Mucosa of descending colon (tissue), 3 donors: ENCODE measurements at places on chromosomes 2 and 18. TPM values are rescaled to one million over a fixed set of nuclear protein-coding genes. Genes with fewer than 3 reads are reported as not detected.

- peak; percentile 71 for DNase-seq
Measured at GRCh38 chr2:191150600-191151330, at the start of gene STAT4. Gene STAT4, minus strand, starts transcription at chr2:191150994. Its CDS starts 2,791 bp downstream, at chr2:191148203.

- DNase-seq: peak; percentile 36
Measured at GRCh38 chr2:190554357-190555006, 20.0 kb upstream of the NEMP2 start.

- DNase-seq: no peak
Measured at GRCh38 chr2:98505971-98506664, 61.5 kb downstream of the INPP4A start.

GRCh38 chr2:9221223-9221622 lies 14.6 kb downstream of the ASAP2 start:
- no peak for DNase-seq

- no peak for DNase-seq
Measured at GRCh38 chr2:143787674-143788073, 658.5 kb downstream of the ARHGAP15 start.

UBXN4 gene
- total RNA-seq: 87.8 TPM

DNA sequence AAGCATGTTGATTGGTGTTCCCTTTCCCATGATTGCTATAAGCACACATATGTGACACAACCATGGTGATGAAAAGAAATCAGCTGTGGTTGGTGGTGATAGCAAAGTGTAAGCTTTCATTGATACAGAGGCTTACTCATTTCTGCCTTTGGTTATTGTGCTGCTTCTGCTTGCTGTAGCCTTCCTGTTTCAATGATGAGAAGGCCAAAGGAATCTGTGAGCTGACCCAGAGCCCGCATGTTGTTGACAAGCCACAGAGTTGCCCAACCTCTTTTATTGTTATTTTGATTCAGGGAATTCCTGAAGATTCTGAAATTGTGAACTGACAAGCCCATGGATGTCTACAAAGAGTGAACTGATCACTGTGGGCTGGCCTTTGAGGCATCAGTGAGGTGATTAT lies 164.4 kb downstream of the TMEFF2 start:
- DNase-seq: no peak

DNA sequence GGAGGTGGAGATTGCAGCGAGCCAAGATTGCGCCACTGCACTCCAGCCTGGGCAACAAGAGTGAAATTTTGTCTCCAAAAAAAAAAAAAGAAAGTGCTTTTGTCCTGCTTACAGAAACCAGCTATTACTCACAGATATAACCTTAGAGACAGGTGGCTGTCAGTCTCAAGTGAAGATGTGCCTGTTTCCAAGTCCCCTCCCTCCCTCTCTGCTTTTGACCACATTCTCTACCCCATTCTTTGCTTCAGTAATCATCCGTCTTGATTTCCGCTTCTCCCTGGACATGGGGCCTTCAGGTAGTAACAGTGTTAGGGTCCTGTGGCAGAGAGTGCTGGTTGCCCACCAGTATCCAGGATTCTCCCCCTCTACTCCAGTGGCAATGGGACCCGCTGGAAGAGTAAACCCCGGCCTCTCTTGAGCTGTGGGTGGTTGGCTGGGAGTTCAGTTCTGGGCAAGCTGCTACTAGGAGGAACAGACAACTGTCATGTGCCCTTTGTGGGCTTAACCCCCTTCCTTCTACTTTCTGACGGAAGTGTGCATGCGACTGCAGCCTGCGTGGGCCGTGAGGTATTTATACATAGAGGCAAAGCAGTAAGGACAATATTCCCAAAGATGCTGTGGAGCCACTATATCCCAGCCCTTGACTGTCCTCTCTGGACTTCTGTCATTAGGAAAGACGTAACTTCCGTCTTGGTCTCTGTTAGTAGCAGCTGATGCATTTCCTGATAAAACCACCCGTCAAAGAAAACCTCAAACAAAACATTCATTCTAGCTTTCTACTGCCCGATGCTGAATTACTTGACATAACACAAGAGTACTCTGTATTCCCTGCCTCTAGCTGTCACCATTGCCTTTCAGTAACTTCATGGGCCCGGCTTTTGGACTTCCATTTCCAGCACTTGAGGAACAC lies 17.8 kb downstream of the PDCL3 start:
- DNase-seq: peak; percentile 60

DNA sequence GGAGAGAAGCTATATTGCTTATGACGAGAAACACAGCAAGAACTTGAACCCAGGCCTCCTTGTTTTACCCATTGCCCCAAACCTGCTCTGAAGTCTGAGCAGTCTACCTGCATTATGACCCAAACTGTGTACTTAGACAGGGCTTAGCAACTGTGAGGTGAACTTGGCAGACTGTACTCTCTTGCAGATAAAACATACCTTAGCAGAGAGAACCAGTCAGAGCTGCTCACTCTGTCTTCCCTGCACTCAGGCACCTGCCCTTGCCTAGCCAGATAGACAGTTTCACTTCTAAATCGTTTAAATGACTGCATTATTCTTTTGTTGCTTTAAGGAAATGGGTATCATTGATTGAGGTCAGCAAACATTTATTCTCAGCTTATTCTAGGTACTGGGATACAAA lies 20.3 kb downstream of the ITPRID2 start:
- DNase-seq: no peak

DNA sequence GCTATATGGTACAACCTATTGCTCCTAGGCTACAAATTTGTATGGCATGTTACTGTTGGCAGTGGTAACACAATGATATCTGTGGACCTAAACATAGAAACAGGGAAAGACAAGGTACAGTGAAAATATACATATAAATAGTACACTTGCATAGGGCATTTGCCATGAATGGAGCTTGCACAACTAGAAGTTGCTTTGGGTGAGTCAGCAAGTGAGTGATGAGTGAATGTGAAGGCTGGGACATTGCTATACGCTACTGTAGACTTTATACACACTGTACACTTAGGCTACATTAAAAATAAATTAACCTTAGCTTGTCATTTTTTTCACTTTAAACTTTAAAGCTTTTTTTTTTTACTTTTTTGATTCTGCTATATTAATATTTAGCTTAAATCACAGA lies 500.0 kb upstream of the SETBP1 start:
- DNase-seq: no peak

DNAH6 gene
- 1.2 TPM for total RNA-seq

- no peak for DNase-seq
Measured at GRCh38 chr2:32732912-32733472, 105.1 kb downstream of the TTC27 start.

GRCh38 chr2:102509749-102510148 lies 36.7 kb downstream of the SLC9A4 start:
- no peak for DNase-seq

DNA sequence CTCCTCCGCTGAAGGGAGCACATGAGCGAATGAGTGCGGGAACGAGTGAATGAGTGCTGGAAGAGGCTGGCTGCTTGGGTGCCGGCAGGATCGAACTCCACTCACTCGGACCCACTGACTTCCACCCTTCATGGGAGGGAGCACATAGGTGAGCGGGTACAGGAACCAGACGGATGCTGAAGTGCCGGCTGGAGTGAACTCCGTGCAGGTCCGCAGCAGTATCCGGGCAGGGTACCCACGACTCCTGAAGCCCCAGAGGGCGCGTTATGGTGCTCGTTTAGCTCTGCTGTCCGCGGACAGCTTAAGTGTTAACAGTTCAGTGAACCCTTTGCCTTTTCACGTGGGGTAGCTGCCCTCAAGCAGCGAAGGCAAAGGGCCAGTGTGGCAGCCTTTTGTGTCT lies 23.2 kb downstream of the RPRM start:
- no peak for DNase-seq

DNA sequence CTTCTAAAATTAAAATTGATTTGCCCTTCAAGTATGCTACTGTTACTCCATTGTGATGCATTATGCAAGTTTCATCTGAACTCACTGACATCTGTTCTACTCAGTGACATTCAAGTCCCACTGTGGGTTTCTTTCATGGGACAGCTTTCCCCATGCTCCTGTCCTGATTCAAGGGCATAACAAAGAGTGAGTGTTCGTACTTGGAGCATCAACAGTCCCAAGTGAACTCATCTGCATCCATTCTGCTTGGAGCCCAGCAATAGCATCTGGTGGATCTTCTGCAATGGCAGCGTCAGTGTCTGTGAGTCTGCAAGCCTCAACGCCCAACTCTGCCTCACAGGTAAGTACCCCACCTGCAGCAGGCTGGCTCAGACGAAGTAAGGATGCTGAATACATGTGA lies 27.5 kb downstream of the BUB1 start:
- DNase-seq: no peak

- DNase-seq: no peak
Measured at GRCh38 chr2:161039071-161039470, 121.2 kb upstream of the TANK start.

GPBAR1 gene
- 3.3 TPM for total RNA-seq

DNA sequence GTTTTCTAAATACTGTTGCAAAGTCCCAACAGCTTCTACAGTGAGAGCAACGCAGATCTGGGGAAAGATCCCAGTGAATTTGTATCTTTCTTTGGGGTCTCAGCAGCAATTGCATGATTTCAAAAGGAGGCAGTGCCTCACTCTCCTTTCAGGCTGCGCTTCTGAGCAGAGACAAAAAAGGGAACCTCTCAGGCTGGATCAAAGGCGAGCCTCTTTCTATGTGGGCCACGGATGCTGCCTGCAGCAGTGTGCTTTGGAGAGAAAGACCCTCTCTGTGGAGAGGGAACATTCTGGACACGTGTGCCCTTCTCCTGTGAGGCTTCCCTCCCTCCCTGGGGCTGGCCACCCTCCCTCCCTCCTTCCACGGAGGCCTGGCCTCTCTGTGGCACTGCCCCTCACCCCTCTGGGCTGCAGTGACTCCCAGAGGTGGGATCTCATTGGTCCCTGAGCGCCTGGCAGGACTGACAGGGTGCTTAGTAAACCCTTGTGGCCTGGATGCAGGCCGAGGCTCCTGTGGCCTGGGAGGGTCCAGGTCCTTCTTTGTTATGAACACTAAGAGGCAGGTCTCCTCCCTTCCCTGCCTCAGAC lies 21.6 kb upstream of the PDIA6 start:
- DNase-seq: no peak

- no peak for DNase-seq
Measured at GRCh38 chr18:31880186-31880898, 62.6 kb downstream of the TRAPPC8 start.

- DNase-seq: peak; percentile 55
Measured at GRCh38 chr2:174003720-174004695, 38.8 kb upstream of the SP3 start.

GRCh38 chr2:171852366-171852888 lies 41.6 kb downstream of the SLC25A12 start:
- no peak for DNase-seq

DNA sequence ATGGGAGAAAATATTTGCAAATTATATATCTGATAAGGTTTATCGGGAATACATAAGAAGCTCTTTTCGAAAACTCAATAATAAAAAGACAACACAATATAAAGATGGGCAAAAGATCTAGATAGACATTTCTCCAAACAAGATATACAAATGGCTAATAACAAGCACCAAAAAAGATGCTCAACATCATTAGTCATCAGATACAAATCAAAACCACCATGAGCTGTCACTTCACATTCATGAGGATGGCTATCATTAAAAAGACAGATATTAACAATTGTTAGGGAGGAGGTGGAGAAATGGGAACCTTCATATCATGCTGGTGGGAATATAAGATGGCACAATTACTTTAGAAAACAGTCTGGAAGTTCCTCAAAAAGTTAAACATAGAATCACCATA lies 48.1 kb downstream of the HS1BP3 start:
- no peak for DNase-seq

- peak; percentile 78 for DNase-seq
Measured at GRCh38 chr2:86704459-86704971, 15.6 kb upstream of the RMND5A start.

COLEC12 gene
- total RNA-seq: 2.4 TPM

DNA sequence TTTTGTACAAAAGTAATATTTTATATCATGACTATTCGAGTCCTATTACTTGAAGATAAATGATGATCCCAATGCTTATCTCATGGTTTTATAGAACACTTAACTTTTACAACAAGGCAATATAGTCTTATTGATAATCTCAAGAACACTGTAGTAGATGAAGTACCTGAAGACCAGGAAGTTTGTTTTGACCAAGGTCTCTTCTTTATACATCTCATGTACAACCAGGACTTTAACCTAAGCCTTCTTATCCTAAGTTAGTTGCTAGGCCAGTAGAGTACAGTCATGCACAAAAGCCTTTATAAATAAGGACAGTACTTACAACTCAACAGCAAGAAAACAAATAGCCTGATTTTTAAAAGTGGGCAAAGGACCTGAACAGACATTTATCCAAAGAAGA lies 147.7 kb upstream of the NOSTRIN start:
- DNase-seq: no peak

GRCh38 chr18:490024-490366 lies 10.5 kb downstream of the COLEC12 start:
- no peak for DNase-seq

GPR39 gene
- total RNA-seq: 20.6 TPM

- DNase-seq: no peak
Measured at GRCh38 chr2:67604360-67604759, 207.2 kb downstream of the ETAA1 start.

DNA sequence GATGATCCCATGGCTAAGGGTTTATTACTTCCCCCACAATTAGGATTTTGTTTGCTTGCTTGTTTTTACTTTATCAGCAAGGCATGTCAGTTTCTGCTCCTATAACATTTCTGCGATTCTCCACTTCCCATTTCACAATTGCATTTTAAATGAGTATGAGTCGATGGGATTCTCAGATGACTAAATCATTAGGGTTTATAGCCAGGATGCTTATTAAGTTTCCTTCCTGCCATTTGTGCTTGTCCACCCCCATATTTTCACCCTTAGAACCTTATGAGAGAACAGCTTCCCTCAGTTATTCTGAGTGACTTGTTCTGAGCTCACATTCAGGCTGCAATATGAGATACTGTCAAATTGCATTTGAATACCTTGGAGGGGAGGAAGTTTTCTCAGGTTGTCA lies 37.9 kb upstream of the C1GALT1C1L start:
- no peak for DNase-seq

DNA sequence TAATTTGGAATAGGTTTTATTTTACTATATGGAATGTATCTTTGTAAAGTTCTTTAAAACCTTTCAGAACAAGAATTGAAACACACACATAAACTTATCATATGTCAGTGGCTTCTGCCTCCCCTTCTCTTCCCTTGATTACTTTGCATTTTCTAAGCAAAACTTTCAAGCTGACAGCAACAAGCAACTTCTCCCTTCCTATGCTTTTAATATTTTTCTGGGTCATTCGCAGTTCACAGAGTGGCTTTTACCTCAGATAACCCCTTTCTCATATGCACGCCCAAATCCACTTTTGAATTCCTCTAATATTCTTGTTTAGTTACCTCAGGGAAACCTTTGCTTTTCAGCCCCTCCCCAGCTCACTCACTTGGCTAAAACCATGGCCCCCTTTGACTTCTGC lies 36.7 kb upstream of the CDC42EP3 start:
- no peak for DNase-seq

DNA sequence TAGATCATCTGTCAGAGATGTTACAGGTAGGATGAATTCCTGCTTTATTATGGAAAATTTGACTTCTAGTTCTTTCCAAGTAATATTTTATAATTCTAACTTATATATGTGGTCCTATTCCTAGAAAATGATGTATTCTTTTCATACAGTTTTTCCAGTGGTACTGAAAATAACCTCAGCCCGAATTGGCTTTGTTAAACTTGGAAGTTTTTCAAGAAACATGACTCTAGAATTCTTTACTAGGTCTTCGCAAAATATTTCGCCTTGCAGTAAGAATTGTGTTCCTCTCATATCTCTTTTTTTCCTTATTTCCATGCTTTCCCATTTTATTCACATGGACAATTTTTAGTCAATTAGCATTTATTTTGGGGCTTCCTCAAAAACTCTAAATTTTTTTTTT lies 60.5 kb downstream of the BMPR2 start:
- DNase-seq: no peak

GRCh38 chr2:70656421-70657010 lies 102.9 kb upstream of the TGFA start:
- no peak for DNase-seq

GRCh38 chr2:127859712-127860085 lies 1.7 kb upstream of the POLR2D start:
- DNase-seq: peak; percentile 83
